LHCN-M2 (cell line): ENCODE measurements at places on chromosomes 5 and 9.

- DNase-seq = peak; percentile 52
Observed at GRCh38 chr9:4530375-4530774, 40.1 kb downstream of the SLC1A1 start.

DNA sequence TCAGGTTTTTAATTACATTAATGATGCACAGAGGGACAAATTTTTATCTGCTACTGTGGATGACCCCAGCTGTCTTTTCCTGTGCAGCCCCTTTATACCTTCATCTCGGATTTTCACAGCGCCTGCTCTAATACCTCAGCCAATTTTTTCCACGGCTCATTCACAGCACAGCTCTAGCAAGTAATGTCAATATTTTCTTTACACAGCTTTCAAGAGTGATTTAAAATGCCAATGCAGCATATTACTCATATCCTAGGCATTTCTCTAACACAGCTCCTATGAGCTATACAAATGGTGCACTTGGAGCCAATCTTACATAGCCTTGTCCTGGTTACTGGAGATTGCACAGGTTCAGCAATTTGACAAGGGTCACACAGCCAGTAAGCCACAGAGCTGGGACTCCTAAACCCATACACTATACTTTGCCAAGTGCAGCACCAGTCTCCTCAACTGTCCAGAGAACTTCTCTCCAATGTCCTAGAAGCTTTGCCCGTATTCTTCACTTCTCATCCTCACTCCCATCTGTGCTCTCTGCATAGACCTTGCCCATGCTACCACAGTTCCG is 661.8 kb downstream of the DTWD2 start:
- no peak for DNase-seq

DNA sequence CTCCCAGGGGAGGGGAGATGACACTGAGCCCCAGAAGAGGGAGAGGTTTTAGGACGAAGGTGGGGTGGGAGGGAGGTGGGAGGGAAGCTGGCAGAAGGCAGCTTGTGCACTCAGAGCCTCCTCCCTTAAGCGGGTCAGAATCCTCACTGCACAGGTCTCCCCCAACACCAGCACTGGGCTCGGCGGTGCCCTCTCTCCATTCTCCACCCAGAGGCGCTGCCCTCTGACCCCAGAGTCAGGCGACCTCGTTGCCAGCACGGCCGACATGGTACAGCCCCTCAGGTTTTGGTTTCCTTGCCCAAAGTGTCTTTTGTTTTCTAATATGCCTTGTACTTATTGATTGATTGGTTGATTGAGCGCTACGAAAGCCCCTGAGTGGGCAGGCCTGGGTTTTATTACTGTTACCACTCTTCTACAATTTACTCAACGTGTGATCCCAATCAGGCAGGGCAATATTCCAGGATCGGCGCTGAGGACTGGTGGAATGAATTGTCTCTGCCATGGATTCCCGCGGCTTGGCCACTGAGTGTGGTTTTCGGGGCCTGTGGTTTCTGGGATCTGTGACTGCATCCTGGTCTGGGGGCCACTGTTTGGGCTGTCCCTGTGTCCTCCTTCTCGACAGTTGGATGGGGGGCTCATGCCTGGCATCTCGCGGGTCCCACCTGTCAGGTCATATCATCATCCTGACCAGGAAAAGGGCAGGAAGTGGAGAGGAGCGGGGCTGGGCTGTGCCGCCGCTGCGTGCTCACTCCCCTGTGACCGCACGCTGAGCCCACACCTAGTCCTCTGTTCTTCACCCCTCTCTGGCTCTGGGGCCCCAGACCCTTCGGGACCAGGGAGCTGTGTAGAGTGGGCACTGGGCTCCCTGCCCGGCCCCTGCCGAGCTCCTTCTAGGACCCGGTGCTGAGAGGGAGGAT is 9.6 kb upstream of the FCN2 start:
- DNase-seq = no peak

DNA sequence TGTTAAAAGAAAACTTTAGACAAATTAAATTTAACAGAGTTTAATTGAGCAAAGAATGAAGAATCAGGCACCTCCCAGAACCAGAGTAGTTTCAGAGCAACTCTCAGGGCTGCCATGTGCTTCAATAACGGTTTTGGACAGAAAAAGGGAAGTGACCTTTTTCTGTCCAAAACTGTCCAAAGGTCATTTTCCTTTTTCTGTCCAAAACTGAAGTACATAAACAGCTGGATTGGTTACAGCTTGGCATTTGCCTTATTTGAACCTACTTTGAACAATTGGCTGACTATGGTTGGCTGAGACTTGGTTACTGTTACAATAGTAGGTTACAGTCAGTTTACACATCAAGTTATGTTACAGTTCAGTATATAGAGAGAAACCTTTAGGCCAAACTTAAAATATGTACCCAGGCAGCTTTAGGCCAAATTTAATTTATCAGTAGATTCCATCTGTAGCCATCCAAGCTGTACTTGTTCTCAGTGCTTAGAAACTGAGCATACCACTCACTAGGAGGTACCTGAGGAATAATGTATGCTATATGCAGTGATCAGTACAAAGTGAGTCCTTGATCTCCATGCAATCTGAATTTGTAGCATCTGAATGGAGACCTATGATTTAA is 44.0 kb downstream of the C9orf85 start:
- peak; percentile 32 for DNase-seq

- no peak for DNase-seq
Observed at GRCh38 chr5:978693-979092, 29.9 kb upstream of the NKD2 start.

DNA sequence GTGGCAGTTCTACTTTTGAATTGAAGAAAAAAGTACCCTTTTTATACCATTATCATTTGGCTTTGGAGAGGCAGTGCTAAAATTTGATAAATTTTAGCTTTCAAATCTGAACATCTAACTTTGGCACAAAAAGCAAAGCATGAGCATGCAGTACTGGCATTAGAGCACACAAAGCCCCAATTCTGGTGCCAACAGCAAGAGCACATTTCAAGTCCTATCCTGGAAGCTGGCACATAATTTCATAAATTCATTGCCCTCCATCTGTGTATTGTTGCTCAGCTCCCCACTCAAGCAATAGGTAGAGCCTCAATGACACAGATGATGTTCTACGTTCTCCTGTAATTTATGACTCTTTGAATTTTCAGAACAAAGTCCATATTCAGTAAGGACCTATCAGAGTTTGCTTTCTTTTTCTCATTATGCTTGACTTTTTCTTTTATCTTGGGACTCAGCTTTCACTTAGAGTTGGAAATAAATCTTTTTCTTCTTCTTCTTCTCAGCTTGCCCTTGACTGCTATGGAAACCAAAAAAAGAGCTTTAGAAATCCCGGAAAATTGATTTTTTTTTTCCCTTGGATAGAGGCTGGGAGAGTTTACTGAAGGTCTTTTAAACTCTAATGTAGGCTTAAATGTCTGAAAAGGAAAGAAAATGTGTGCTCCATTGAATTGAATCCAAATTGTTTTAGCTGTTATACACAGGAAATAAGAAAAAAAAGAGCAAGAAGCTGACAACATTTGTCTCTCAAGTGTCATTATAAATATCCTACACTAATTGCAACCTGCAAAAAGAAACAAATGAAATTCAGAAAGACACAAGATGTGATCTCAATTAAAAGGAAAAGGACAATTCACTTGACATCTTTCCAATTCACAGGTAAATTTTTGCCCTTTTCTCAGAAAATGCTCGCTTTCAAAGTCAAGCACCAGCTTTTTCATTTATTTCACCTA is 380.8 kb upstream of the CDH18 start:
- no peak for DNase-seq

DNA sequence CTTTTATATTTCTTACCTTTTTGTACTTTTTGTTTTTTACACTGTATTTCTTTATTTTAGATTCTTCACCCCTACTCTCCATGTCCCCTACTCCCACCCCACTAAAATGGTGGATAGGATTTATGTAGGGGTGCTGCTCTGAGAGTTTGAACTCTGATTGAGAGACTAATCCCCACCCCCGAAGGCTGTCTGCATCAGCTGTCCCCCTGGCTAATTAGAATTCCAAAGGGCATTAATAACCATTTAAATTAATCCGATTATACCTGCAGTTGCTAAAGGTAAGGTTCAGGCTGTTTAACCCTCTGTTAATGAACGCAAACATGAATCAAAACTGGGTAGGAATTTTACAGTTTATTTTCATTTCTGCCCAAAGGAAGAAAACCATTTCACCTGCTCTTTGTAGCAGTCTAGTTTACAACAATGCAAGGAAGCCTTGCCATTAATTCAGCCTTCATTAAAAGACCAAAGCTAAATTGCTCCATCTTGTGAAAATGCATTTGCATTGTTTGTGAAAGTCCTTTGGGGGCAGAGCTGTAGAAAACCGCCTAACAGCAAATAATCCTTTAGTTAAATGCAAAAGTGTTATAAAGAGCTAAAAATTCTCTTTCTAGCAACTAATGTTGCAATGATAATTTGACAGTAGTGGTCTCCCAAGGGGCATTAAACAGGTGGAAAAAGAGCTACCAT is 71.2 kb downstream of the ZCCHC7 start:
- no peak for DNase-seq

DNA sequence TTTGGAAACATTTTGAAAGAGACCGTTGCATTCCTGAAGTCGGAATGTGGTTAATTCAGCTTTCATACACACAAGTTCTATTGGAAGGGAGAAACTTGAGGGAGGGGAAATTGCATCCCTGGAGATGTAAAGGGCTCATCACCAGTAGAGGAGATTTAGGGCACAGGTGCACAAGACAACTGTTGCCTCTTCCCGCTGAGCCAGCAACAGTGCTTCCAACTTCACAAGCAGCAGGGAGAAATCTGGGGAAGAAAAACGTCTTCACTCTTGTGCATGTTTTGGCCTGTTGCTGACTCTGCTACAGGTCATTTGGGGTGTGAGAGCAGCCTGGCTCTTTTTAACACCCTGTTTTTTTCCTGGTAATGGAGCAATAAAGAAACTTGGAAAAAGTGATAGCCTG is 277.9 kb downstream of the GAS1 start:
- no peak for DNase-seq

DNA sequence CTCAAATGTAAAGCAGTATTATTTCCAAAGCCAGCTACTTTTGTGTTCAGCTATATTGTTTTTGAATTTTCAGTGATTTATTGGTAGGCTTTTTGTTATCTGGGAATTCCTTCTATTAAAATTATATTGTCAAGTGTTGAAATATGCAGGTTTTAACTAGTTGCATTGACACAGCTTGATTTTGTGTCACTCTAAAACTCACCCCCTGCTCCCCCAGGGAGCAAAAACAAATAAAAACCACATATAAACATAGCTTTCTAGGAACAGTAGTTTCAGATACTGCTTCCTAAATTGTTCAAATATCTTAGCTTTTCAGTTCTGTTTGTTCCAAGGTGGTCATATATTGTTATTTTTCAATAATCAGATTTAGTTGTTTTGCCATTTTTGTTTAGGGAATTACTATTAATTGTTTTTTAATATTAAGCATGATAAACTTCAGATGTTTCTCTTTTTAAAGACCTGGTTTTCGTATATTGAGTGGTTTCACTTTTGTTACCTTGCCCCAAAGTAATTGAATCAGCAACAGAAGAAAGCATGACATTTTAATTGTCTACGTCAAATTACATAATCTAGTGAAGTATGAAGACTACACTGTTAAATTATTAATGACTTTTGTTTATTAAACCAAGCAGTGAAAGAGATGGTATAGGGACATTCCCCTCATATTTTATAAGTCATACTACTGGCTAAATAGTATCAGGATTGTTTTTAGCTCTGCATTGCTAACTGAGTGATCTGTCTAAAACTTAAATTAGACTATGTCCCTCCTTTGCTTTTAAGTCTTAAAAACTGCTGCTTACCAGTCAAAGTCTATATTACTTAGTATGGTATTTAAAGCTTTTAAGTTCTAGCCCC is 43.4 kb downstream of the ERBIN start:
- DNase-seq = no peak

- DNase-seq = no peak
Observed at GRCh38 chr5:98942847-98943246, 14.0 kb upstream of the CHD1 start.

DNA sequence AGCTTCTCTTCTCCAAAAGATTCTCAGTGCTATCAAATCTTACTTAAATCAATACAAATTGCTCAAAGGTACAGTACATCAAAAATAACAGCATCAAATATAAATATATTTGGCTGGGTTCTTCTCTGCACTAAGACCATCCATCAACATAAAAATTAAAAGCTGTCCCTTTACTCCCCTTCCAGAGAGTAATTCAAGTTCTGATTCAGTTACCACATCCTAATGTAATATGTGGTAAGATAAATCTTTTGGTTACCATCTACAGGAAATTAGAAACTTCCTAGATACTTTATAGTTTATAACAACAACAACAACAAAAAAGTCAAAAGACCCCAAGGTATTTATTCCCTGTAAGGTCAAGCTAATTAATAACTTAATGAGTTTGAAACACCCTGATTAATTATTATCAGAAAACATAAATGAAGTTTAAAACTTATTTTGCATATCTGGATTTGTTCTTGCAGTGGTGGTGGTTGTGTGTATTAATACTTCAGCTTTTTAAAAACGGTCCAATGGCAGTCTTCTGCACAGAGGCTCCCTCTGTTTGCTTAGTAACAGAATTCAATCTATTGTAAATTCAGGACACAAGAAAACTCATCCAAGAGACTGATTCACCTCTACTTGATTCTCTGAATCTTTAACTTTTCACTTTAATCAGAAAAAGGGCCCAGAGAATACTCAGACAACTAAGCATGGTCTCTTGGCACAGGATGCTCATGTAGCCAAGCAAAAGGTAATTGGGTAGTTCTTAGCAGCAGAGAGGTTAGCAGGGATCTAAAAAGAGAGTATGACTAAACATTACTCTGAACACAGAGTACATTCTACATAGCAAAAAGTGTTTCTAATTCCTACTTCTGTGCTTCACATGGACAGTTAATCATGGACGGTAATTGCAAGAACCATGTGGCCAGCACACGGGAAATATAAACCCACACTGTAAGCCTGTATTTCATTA is 20.1 kb downstream of the DIAPH1 start:
- peak; percentile 68 for DNase-seq
